Myometrial cell (primary cell): ENCODE measurements at places on chromosomes 3 and 15. TPM values are rescaled to one million over a fixed set of nuclear protein-coding genes. Genes with fewer than 3 reads are reported as not detected.

The CLDN16 gene
- total RNA-seq, result 0.35 and 1.2 TPM in 2 replicates

The SPTBN5 gene
- total RNA-seq, result under 0.01 and 0.18 TPM in 2 replicates

The CRBN gene
- 26.8 and 47.1 TPM in 2 replicates for total RNA-seq

The DNASE1L3 gene
- not detected in 2 replicates for total RNA-seq
